Stimulated activated CD4-positive, alpha-beta T cell treated with anti-CD3 and anti-CD28 coated beads, Interleukin-1b, Interleukin-23, amount 100 ng/mL, for 24 hours (primary cell): ENCODE measurements at places on chromosomes 2 and 18.

DNA sequence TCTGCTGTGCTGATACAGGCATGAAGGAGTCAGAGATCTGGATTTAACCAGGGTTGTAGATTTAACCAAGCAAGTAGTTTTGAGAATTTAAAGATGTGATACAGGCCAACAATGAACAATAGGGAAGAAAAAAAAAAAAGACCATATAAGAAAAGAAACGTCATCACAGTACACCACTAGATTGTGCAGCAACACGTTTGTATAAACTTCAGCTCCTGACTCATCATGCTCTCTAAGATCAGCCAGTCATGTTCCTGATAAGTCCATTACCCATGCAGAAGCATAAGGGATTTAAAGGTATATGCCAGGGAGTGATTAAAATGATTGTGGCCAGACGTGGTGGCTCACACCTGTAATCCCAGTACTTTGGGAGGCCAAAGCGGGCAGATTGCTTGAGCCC, 22.3 kb upstream of the ERICH2 start:
- no peak for DNase-seq

GRCh38 chr2:235224410-235224809, 269.4 kb upstream of the AGAP1 start:
- DNase-seq, result no peak

GRCh38 chr2:241854342-241855244, 4.1 kb downstream of the PDCD1 start:
- DNase-seq, result no peak

DNA sequence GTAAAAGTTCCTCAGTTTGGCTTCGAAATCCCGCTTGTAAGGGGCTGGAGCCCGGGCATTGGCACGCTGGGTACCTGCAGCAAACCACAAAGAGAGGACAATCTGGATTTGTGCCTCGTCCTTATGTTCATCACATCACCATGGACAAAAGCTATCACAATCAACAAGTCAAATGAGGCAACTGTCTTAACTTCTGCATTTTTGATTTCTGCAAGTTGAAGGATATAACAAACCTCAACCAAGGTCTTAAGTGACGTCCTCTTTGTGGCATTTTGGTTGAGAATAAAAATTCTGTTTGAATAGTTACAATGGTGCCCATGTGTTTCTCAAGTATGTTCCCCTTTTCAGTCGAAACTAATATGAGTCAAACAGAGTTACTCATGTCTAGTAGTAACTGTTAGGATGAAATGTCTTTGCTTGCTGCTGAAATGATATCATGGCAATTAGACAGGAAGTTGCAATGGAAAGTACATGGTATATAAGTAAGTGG, 70.8 kb upstream of the STK17B start:
- DNase-seq, result no peak

GRCh38 chr2:234444893-234445292, 52.0 kb downstream of the ARL4C start:
- DNase-seq, result no peak

DNA sequence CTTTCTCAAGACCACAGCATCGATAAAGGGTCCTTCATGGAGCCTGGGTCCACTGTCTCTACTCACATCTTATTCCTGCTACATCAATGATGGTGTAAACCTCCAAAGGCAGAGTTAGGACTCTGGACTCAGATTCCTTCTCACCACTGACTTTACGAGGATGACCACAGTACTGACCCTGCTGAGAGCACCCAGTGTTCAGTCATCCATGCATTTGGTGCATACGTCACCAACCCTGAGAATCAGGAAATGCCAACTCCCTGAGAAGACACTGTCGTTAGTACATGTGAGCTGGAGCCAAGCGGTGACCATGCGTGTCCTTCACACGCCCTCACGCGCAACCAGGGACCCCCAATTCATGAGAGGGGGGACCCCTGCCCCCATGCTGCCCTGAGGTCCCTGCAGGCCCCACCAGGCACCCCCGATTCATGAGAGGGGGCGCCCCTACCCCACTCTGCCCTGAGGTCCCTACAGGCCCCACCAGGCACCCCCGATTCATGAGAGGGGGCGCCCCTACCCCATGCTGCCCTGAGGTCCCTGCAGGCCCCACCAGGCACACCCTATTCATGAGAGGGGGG, 178.4 kb upstream of the TPO start:
- no peak for DNase-seq

DNA sequence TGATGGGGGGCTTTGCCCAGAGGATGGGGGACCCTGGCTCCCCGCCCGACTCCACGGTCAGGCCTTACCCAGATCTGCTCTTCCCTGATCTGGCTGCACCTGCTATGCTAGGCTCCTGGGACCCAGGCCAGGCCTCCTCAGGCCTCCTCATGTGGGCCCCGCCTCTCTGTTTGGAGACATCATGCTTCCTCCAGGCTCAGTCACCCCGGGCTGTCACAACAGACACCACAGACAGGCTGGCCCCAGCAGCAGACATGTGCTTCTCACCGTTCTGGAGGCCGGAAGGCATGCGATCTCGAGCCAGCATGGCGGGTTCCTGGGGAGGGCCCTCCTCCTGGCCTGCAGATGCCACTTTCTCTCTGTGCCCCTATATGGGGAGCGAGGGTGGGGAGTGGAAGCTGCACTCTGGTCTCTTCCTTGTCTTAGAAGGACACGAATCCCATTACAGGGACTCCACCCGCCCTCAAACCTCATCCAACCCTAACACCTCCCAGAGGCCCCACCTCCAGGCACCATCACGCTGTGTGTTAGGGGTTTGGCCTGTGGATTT, 10.8 kb upstream of the NEU4 start:
- no peak for DNase-seq

- DNase-seq, result no peak
Measured at GRCh38 chr2:162071001-162071400, 3.0 kb downstream of the DPP4 start.

DNA sequence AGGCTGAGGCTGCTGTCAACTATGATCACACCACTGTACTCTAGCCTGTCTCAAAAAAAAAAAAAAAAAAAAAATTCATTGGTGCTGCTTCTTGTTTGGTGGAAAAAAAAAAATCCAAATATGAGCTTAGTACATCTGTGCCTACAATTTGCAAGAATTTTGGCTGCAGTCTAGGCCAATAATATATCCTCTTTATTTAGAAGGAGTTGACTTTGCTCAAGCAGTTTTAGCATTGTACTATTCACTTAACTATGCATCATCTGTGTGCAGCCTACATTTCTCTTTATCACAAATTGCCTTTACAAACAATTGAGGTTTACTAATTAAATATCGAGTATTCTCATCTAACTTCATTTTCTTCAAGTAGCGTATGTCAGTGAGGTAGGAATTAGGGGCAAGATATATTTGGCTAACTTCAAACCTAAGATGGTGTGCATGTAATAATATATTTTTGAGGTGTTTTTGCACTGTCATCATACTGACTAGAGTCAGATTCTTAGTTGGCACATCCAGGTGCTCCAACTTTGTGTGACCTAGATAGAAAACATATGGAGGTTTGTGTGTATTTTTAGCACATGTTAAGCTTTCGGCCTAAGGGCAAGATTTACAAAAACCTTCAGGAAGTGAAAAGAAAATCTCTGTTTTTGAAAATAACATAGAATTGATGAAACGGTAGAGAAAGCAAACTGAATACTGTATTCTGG, 51.8 kb downstream of the PMS1 start:
- no peak for DNase-seq

GRCh38 chr18:13268158-13269012, 49.8 kb downstream of the LDLRAD4 start:
- DNase-seq, result no peak

- no peak for DNase-seq
Measured at GRCh38 chr2:167057446-167057845, 169.2 kb downstream of the XIRP2 start.

DNA sequence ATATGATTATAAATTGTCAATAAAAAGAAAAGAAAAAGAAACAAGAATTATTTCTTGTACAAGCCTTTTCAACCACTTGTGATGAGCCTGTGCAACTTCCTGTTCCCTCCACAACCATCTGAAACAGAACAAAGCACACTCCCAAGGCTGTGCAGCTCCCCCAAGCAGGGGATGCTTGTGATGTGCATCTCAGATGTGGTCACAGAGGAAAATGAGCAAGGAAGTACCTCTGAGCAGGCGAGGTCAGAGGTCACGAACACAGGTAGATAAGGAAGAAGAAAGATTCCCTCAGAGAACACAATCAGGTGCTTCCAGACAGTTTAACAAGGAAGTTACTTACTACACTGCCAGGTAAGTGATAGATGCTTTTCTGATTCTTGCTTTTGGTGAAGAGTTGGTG, 274.8 kb upstream of the SLC39A10 start:
- DNase-seq, result no peak
